ENCODE measurements at places on chromosomes 16 and 17.

- DNase-seq = no peak
Observed at GRCh38 chr16:53925107-53925410, 221.1 kb downstream of the FTO start.

GRCh38 chr17:57207396-57207795 lies 48.9 kb upstream of the MSI2 start:
- no peak for DNase-seq

DNA sequence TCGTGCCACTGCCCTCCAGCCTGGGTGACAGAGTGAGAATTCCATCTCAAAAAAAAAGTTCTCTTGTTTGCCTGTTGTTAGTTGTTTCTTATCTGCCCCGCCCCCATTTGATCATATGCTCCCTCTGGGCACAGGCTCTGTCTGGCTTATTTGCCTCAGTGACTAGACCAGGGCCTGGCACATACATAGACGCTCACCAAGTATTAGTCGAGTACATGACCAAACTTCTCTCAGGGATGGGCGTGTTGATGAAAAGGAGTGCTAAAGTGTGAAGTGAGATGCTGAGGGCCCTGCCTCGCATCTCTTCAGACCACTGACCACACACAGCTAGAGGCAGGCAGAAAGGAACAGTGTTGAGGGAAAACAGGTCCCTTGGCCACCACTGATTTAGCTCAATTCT lies 3.3 kb upstream of the HELZ start:
- no peak for DNase-seq

DNA sequence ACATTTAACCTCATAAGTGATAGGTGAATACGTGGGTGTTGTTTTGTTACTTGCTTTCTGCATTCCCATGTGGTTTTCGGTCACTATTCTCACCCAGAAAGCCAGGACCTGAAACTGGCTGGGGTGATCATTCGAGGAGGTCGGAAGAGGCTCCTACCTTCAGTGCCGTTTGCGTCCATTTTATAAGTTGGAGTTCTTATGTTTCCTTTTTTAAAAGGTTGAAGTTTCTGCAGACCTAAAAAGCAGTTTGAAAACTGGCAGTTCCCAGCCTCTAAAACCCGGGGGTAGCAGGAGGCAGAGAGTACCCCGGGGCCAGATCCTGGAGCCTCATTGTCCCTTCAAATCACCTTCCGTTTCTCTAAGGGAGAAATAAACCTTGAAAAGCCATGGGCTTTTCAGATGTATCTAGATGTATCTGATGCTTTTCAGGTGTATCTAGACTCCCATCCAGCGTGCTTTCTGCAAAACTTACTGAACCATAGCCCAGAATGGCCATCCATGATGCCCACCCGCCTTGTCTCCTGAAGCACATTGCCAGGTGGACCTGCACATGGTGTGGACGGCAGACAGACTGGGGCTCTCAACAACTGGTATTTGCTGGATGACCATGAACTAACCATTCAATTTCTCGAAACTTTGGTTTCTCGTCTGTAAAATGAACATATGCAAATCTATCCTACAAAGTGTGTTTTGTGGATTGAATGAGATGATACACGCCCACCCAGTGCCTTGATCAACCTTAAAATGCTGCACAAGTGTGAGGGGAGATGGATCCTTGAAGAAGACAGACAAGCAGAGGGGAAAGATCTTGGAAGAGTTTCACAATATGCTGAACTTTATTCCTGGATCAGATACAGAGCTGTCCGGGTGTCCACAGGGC lies 1.3 kb downstream of the NLRC5 start:
- DNase-seq = no peak

DNA sequence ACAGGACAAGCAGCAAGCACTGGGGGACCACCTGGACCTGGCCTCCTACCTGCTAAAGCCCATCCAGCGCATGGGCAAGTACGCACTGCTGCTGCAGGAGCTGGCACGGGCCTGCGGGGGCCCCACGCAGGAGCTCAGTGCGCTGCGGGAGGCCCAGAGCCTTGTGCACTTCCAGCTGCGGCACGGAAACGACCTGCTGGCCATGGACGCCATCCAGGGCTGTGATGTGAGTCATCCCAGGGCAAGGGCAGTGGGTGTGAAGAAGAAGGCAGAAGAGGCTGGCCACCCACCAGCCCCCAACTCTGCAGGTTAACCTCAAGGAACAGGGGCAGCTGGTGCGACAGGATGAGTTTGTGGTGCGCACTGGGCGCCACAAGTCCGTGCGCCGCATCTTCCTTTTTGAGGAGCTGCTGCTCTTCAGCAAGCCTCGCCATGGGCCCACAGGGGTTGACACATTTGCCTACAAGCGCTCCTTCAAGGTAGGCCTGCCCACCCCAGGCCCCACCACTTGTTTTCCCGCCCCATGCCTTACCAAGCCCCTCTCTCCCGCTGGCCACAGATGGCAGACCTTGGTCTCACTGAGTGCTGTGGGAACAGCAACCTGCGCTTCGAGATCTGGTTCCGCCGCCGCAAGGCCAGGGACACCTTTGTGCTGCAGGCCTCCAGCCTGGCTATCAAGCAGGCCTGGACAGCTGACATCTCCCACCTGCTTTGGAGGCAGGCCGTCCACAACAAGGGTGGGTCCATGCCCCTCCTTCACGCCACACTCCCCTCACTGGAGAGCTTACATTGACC lies 7.3 kb downstream of the PLEKHG4 start:
- no peak for DNase-seq

DNA sequence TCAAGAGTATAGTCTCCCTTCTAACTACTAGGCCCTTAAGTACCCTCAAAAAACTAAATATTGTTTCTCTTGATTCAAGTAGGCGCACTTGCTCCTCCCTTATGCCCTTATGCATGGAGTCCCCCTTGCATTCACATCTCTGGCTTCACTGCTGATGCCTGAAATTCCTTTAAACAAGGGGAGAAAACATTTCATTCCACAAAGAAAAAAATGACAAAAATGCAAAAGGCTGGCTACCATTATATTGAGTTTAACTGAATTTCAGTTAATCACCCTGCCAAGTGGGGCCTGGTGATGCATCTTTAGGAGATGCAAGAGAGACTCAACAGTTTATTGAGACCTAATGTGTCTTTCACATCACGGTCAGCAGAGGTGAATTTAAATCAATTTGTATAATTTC lies 35.6 kb downstream of the CRLF3 start:
- peak; percentile 30 for DNase-seq

GRCh38 chr16:23374721-23375510 lies 72.8 kb downstream of the SCNN1B start:
- DNase-seq = no peak

DNA sequence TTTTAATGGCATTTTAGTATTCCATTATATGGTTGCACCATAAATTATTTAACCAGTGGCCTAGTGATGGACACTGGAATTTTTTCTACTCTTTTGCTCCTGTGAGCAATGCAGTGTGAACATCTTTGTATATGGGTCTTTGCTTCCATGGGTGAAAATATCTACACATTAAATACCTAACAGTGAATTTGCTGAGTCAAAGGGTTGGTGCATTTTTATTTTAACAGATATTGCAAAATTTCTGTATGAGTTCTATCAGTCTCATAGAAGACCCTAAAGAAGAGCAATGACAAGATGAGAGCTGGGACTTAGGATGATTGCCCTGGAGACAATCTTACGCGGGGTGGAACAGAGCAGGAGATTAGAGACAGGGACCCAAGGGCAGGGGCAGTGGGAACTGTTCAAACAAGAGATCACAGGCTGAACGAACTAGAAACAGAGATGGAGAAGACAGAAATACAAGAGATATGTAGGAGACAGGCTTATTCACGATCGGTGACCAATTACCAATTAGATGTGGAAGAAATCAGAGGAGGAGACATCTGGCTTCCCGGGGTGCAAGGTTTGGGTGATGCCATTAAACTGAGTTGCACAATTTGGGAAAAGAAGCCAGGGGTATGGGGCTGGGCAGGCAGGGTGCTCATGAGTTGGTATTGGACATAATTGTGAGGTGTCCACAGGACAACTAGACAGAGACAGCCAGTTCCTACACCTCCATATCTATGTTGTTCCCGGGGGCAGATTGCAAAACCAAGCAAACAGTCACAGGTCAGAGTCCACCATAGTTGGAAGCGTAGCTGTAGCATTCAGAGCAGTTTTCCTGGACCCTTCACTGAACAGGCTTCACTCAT lies 39.9 kb upstream of the LONP2 start:
- DNase-seq = no peak

Data from fibroblast of the aortic adventitia (primary cell).